ENCODE measurements at places on chromosomes 2 and 18. TPM values are rescaled to one million over a fixed set of nuclear protein-coding genes. Genes with fewer than 3 reads are reported as not detected.

TUBB8B gene
- not detected for polyA plus RNA-seq

FECH gene
- polyA plus RNA-seq: 15.8 TPM

CCDC85A gene
- not detected for polyA plus RNA-seq

ELOA2 gene
- not detected for polyA plus RNA-seq

PRSS56 gene
- not detected for polyA plus RNA-seq

REG3G gene
- polyA plus RNA-seq: not detected

IL36A gene
- 0.56 TPM for polyA plus RNA-seq

DNA sequence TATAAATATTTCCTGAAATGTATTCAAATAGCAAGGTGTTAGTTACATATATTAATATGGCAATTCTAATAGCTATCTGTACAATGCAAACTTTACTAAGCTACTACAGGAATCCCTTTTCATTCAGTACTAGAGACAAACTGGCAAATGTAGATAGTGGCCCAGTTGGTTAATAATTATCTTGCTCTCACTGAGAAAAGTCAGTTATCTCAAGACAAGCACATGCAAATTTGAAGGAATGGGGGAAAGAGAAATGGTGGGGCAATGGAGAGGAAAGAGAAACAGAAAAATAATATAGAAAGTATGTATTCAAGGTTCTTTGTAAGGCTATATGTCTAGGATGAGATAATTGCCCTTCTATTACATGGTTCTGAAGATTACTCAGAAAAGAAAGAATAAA is 280.0 kb downstream of the FIGN start:
- no peak overlapping the region for H3K4me3 ChIP-seq
- no peaks in the 10 kb centered on the region for H3K4me1 ChIP-seq
- no peaks in the 10 kb centered on the region for H3K27me3 ChIP-seq
- no peaks in the 10 kb centered on the region for H3K36me3 ChIP-seq
- no peak overlapping the region for H3K27ac ChIP-seq

- H3K27me3 ChIP-seq: no peaks in the 10 kb centered on the region
- H3K27ac ChIP-seq: no peak overlapping the region
- DNase-seq: no peak
- no peaks in the 10 kb centered on the region for H3K4me1 ChIP-seq
Observed at GRCh38 chr2:149136111-149136510, 97.6 kb downstream of the LYPD6B start.

GRCh38 chr18:34548973-34549294 is 161.2 kb upstream of the DTNA start:
- no peaks in the 10 kb centered on the region for H3K36me3 ChIP-seq
- no peak overlapping the region for H3K27ac ChIP-seq
- H3K27me3 ChIP-seq: no peaks in the 10 kb centered on the region

DNA sequence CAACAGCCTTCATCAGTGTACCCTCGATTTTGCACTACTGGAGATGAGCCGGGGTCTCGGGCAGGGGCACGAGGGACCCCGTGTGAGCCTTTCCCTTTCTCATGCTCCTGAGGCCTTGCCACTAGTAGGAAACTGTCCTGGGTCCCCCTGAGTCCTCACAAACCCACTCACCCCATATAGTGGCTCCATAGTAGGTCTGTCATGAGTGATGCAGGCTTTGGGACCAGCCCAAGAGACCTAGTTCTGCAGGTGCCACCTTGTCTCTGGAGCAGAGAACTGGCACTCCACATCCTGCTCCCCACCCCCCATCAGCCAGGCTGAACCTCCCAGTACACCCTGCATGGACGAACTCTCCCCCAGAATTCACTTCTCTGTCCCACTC is 187.1 kb downstream of the SMAD7 start:
- no peaks in the 10 kb centered on the region for H3K36me3 ChIP-seq
- H3K27me3 ChIP-seq: no peaks in the 10 kb centered on the region
- peaks cover 8% of the 10 kb centered on the region for H3K4me1 ChIP-seq
- H3K4me3 ChIP-seq: no peak overlapping the region
- DNase-seq: no peak

DNA sequence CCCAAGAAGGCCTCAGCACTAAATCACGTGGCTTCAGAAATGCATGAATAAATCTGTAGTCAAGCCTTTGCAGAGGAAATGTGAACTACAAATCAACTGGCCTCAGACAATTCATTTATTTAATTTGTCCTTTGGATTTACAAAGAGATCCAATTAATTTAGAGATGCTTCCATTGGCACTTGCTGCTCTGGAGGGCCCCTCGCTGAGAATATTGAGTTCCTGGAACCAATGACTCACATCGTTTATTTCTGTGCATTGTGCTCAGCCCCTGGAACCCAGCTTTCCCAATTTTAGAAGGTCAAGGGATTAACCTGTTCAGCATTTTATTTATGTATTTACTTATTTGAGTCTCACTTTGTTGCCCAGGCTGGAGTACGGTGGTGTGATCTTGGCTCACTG is 47.2 kb upstream of the MGAT4A start:
- no peak overlapping the region for H3K27ac ChIP-seq
- H3K4me1 ChIP-seq: peaks cover 26% of the 10 kb centered on the region
- no peaks in the 10 kb centered on the region for H3K36me3 ChIP-seq

- no peak overlapping the region for H3K27ac ChIP-seq
- no peaks in the 10 kb centered on the region for H3K27me3 ChIP-seq
- H3K4me3 ChIP-seq: no peak overlapping the region
- DNase-seq: no peak
- no peaks in the 10 kb centered on the region for H3K4me1 ChIP-seq
Observed at GRCh38 chr18:22544626-22545025, 126.9 kb upstream of the CTAGE1 start.

DNA sequence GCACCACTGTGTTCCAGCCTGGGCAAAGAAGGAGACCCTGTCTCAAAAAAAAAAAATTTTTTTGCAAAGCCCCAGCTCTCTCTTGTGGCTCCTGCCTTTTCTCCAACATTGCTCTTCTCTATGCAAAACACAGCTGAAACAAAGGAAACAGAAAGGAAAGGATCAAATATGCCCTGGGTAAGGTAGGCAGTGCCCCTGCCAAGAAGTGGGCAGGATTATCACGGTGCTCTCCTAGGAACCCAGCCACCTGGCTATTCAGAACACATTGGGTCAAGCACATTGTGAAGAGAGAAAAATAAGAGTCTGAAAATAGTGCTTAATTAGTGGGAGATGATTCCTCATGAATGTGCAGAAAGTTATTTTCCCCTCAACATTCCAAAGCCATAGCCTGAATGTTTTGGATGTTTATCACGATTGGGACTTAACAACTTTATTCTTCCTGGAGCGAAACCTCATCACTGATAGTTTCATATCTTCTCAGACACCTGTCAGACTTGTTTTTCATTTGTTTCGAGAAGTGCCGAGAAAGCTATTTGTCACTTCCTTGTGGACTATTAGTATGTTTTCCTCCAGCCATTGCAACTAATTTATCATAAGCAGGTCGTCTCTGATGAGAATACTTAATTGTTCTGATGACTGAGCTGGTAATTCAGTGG is 42.7 kb upstream of the RPL31 start:
- no peaks in the 10 kb centered on the region for H3K36me3 ChIP-seq
- H3K27me3 ChIP-seq: no peaks in the 10 kb centered on the region
- H3K27ac ChIP-seq: no peak overlapping the region

- H3K27ac ChIP-seq: no peak overlapping the region
- no peak overlapping the region for H3K4me3 ChIP-seq
- no peak for DNase-seq
- H3K36me3 ChIP-seq: no peaks in the 10 kb centered on the region
- no peaks in the 10 kb centered on the region for H3K27me3 ChIP-seq
Observed at GRCh38 chr2:135255208-135255607, 203.1 kb downstream of the RAB3GAP1 start.

GRCh38 chr2:74186038-74186437 is 7.4 kb upstream of the MOB1A start:
- no peaks in the 10 kb centered on the region for H3K27me3 ChIP-seq
- H3K27ac ChIP-seq: no peak overlapping the region
- DNase-seq: peak; percentile 38
- no peak overlapping the region for H3K4me3 ChIP-seq
- no peaks in the 10 kb centered on the region for H3K4me1 ChIP-seq

- no peaks in the 10 kb centered on the region for H3K36me3 ChIP-seq
- DNase-seq: no peak
- no peak overlapping the region for H3K4me3 ChIP-seq
- H3K27me3 ChIP-seq: no peaks in the 10 kb centered on the region
- H3K4me1 ChIP-seq: no peaks in the 10 kb centered on the region
Observed at GRCh38 chr18:46416706-46417638, 240.0 kb downstream of the LOXHD1 start.

GRCh38 chr2:98457045-98457696 is 12.5 kb downstream of the INPP4A start:
- H3K4me1 ChIP-seq: peaks cover 99% of the 10 kb centered on the region
- no peak overlapping the region for H3K4me3 ChIP-seq
- peak overlapping the region; percentile 68 for H3K27ac ChIP-seq
- no peaks in the 10 kb centered on the region for H3K36me3 ChIP-seq

DNA sequence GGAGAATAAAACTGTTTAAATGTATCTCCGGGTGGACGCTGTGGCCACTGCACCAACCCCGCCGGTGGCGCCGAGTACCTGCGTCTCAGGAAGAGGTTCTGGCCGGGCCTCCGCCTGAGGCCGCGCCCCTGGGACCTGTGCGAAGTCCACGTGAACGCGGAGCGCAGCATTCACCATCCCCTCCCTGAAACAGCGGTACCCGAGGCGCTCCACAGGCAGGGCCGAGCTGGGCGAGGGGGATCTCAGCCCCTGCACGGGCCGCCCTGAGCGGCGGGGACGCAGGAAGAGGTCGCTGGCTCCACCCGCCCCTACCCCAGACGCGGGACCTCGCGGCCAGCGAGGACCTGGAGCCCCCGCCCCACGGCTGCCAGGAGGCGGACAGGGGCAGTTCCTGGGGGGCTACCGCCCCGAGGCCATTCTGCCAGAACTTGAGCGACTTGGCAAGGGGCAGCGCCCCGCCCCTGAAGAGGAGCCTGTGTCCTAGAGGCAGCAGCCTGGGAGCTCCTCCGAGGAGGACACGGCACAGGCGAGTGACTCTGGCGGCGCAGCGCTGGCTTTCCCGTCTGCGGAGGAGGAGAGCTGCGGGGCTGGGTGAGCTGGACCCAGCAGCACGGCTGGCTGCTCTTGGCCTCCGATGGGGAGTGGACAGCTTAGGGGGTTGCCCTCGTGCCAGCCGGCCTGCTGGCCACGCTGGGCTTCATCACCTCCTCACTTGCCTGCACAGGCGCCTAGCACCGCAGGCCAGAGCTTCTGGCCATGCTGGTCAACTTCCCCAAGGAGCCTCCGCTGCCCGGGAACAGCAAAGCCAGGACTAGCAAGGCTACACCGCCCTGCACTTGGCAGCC is 9.7 kb upstream of the TEKT4 start:
- no peak overlapping the region for H3K27ac ChIP-seq
- no peaks in the 10 kb centered on the region for H3K4me1 ChIP-seq
- no peak for DNase-seq
- H3K4me3 ChIP-seq: no peak overlapping the region
- no peaks in the 10 kb centered on the region for H3K36me3 ChIP-seq
- H3K27me3 ChIP-seq: no peaks in the 10 kb centered on the region

- no peak overlapping the region for H3K4me3 ChIP-seq
- no peak for DNase-seq
- peaks cover 24% of the 10 kb centered on the region for H3K4me1 ChIP-seq
- H3K27me3 ChIP-seq: no peaks in the 10 kb centered on the region
- H3K36me3 ChIP-seq: no peaks in the 10 kb centered on the region
Observed at GRCh38 chr2:15968280-15969178, 28.2 kb downstream of the MYCN start.

DNA sequence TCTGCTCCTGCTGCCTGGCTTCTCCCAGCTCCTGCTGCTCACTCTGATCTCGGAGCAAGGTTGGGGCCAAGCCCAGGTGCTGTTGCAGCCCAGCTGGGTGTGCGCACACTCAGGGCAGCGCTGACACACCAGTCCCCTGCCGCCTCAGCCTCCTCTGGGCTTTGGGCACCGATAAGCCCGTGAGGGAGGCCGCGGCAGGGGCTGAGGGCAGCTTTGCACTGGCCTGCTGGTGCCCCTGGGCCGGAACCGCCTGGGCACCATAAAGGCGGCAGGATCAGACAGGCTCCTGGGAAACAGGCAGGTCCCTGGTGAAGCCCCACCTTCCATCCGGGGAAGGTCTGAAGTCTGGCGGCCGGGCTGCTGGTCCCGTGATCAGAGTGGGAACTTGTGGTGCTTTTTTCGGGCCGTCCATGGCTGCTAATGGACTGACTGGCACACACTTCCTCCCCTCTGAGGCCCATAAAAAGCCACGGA is 14.1 kb upstream of the EML6 start:
- peaks cover 10% of the 10 kb centered on the region for H3K4me1 ChIP-seq
- no peak overlapping the region for H3K27ac ChIP-seq
- H3K4me3 ChIP-seq: no peak overlapping the region
- no peaks in the 10 kb centered on the region for H3K27me3 ChIP-seq

Data from CD4-positive, alpha-beta memory T cell (primary cell).